ENCODE measurements at places on chromosomes 12 and 14.

- DNase-seq, result no peak
Observed at GRCh38 chr12:131241517-131241916, 287.8 kb downstream of the ADGRD1 start.

DNA sequence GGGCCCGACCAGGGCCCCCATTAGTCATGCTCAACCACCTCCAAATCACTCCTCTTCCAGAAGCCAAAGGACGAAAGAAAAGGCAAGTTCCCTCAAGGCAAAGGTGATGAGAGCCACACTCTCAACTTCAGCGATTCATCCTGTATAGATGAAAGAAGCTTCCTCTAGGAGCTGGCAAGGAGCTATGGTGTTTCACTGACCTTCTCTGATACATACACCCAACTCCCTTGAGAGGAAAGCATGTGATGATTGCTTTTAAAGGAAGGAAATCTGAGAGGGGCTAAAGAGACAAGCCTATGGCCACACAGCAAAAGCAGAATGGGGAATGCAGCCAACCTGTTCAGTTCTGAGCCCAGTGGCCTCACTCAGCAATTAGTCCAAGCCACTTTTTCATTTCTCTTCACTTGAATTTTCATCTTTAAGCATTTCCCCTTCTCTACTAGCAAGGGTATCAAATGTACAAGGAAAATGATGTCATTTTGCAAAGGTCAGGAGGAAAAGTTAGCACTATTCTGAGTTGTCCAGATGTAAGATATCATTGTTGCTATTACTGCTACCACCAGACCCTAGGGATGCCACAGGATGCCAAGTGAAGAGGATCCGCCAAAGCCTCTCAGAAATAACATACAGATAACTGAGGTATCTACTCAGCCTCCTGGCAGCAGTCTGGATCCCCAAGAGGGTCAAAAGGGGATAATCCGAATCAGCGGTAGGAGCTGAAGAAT, 82.5 kb downstream of the MAP3K9 start:
- DNase-seq, result no peak

DNA sequence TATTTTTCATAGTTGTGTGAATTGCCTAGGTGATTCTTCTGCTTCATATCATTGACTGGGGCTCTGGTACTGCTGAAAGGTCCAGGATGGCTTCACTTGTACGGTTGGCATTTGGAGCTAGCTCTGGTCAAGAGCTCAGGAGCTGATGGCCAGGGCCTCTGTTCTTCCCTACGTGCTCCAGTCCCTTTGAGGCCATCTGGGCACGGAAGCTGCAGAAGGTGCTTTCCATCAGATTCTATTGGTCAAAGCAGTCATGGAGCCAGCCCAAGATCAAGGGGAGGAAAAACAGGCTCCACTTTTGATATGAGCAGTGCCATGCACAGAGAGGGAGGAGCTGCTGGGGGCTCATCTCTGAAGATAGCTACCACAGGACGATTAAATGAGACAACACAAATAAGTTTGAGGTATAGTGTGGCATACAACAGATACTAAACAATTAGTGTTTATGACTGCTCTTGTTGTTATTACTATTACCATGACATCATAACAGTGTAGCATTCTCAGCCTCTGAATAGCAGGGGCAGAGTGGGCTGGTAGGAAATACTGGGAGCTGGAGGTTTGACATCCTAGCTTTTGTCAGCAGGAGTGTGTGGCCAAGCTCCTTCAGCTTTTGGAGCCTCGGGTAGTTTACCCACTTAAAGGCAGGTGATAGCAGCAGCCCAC, 10.4 kb downstream of the KRT83 start:
- no peak for DNase-seq

DNA sequence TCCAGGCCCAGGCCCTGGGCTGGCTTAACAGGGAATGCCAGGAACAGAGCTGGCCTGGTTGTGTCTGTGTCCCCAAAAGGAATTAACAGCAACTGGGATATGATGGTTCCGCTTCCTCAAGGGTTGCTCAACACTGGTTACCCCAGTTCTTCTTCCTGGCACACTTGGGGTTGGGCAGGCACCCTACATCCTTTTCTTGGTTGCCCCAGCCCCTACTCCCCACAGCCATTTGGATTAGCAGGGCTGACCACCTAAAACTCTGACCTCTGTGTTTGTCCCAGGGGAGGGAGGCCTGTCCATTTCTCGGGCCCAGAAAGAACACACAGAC, 30.8 kb downstream of the NCKAP5L start:
- DNase-seq, result no peak

- DNase-seq, result no peak
Observed at GRCh38 chr12:2359725-2360629, 307.2 kb downstream of the CACNA1C start.

GRCh38 chr12:117592588-117593305, 231.3 kb upstream of the NOS1 start:
- DNase-seq, result no peak

All from stimulated activated CD8-positive, alpha-beta memory T cell treated with anti-CD3 and anti-CD28 coated beads, Interleukin-4, amount 100 ng/mL, for 1 hour (primary cell).